ENCODE measurements at places on chromosomes 11 and 22.

DNA sequence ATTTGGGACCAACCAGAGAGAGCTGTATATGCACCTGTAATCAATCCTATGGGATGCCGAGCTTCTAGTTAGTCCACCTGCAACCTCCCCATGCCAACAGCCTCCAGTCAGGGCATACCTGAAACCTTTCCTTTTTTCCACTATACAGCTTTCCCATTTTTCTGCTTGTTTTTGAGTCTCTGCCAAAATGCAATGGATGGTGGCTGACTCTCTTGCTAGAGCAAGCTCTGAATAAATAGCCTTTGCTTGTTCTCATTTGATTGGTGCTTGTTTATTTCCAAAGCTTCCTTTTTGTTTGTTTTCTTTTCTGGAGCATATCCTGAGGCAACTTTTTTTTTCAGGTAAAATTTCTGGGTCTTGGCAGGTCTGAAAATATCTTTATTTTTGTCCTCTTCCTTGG lies 58.0 kb upstream of the PLET1 start:
- no peak for DNase-seq

DNA sequence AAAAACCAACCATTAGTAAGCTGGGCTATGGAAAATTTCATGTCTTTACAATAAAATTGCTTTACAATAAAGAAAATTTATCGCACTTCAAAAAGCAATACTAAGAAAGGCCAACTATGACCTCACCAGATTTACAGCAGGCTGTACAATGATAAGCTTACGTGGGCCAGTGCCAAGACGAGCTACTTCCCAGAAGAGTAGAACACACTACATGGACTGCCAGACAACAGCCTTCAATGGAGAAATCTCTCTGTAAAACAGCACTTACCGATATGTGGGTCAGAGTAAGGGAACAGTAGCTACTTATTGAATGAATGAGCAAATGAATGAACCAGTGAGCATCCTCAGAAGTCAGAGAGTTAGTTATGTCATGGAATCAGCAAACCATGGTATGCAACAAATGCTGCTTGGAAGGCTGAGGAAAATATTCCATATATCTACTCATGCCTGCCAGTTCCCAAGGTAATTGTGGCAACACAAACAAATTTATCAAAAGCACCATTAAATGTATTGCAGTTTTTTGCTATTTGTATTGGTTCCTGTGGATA lies 74.4 kb downstream of the SLC36A4 start:
- no peak for DNase-seq

DNA sequence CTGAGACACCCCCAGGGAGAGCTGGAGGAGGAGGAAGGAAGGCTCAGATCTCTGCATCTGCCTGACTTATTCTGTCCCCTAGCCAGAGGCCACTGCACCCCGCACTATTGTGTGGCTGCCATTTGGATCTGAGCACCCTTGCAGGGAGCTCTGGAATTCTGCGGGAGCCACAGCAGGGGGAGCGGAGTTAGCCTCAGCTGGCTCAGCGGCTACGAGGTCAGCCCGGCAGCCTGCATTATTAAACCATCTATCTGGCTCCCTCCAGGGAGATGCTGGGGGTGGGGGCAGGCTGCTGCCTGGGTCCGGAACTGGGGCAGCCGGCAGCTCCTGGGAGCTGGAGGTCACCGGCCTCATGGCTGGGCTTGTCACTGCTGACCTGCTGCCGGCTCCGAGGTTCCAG lies 6.5 kb upstream of the ELFN2 start:
- DNase-seq = no peak

DNA sequence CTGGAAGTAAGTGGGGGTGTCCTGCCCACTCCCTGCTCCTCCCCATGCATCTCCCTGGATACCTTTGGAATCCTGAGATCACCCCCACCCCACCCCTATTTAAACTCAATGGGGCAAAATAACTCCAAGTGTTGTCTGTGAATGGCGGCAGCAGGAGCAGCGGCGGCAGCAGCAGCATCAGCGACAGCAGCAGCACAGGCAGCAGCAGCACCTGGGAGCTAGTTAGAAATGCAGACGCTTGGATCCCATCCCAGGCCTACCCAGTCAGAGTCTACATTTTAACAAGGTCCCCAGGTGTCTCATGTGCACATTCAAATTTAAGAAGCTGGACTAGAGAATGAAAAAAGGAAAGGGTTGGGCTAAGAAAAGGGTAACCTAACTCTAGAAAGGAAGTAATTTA lies 82.6 kb downstream of the SEZ6L start:
- no peak for DNase-seq

DNA sequence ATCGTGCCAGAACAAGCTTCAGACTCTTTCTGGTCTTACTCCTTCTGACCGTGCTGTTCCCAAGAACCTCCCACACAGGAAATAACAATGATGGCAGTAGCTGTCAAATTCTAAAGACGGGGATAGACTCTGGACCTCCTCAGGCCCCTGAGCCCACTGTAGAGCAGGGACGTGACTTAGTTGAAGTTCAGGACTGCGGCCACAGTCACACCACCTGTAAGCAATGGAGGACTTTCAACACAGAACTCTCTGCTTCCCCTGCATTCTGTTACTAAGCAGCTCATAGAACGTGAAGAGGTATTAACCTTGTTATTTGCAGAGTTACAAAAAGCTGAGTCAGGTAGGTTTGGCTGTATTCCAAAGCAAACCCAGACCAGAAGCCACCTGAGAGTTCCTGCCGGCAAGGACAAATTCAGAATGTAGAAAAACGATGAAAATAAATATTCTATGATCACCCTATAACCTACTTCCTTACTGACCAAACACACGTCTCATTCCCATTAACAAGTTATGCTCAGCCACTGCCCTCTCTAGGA lies 12.7 kb downstream of the TMEM45B start:
- no peak for DNase-seq

- no peak for DNase-seq
These were observed 123.1 kb downstream of the CD44 start for GRCh38 chr11:35262056-35262455.

DNA sequence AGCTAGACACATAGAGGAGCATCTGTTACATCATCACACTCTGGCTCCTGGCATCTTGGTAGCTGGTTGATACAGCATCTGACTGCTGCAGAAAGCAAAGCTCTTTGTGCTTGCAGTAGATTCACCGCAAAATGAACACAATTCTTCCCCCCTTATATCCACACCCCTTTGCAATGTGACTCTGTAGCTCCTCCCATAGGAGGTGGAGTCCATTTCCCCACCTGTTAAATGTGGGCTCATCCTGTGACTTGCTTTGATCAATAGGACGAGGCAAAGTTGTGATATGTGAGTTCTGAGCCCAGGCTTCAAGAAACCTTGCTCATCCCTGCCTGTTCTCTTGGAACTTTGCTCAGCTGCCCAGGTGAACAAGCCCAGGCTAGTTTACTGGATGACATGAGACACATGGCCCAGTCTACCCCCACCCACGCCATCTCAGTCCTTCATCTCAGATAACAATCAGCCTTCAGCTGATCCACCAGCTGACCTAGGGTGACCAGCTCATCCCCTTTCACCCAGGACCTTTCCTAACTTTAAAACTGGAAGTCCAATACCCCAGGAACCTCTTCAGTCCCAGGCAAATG lies 272.2 kb downstream of the TENM4 start:
- DNase-seq = no peak

GRCh38 chr11:33582636-33583325 lies 117.8 kb downstream of the C11orf91 start:
- no peak for DNase-seq

GRCh38 chr11:67604815-67605214 lies 1.9 kb upstream of the NDUFV1 start:
- no peak for DNase-seq

GRCh38 chr11:65927904-65928397 lies 8.7 kb downstream of the DRAP1 start:
- no peak for DNase-seq

- DNase-seq = no peak
These were observed 1448.3 kb downstream of the BRD1 start for GRCh38 chr22:48379371-48379770.
